Posterior vena cava (tissue), 2 donors: ENCODE measurements at places on chromosomes 6 and 20. TPM values are rescaled to one million over a fixed set of nuclear protein-coding genes. Genes with fewer than 3 reads are reported as not detected.

The WFDC12 gene
- total RNA-seq = not detected

The MAFB gene
- total RNA-seq = 34.7 TPM

The ZNF165 gene
- 0.42 TPM for total RNA-seq

The CST5 gene
- not detected for total RNA-seq

The NRN1 gene
- total RNA-seq = 12.8 TPM

The DNAH8 gene
- 0.71 TPM for total RNA-seq

The BNIP5 gene
- total RNA-seq = not detected

The TRDN gene
- total RNA-seq = 5.4 TPM

The ZNF451 gene
- 50.5 TPM for total RNA-seq

The LPA gene
- not detected for total RNA-seq

The MEI4 gene
- total RNA-seq = 0.09 TPM

The RHAG gene
- total RNA-seq = 0.28 TPM

The ECI2 gene
- total RNA-seq = 33.7 TPM

The GGTLC1 gene
- total RNA-seq = not detected

The OR2H2 gene
- total RNA-seq = not detected
